ENCODE measurements at places on chromosomes 2 and 18.

- DNase-seq = peak; percentile 83
Observed at GRCh38 chr2:74515981-74516633, 1.9 kb downstream of the TLX2 start.

DNA sequence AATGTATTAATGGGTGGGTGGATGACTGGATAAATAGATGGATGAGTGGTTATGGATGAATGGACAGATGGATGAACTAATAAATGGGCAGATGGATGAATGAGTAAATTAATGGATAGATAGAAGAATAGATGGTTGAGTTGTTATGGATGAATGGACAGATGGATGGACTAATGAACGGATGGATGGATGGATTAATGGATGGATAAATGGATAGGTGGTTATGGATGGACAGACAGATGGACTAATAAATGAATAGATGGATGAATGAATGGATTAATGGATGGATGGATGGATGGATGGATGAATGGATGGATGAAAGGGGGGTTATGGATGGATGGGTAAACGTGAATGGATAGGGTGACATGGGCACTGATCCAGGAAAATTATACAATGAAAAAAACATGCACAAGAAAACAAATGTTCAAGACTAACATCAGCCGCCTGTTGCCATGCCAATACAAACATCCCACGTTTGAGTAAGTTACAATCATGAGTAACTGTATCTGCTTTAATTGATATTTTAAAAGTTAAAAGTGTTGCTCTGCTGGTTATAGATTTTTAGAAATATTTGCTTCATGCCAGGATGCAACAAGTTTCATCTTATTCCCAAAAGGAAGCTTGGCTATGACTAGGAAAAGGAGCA, 20.8 kb downstream of the PXDN start:
- no peak for DNase-seq

GRCh38 chr2:3563521-3563976, 5.4 kb upstream of the RNASEH1 start:
- DNase-seq = no peak

DNA sequence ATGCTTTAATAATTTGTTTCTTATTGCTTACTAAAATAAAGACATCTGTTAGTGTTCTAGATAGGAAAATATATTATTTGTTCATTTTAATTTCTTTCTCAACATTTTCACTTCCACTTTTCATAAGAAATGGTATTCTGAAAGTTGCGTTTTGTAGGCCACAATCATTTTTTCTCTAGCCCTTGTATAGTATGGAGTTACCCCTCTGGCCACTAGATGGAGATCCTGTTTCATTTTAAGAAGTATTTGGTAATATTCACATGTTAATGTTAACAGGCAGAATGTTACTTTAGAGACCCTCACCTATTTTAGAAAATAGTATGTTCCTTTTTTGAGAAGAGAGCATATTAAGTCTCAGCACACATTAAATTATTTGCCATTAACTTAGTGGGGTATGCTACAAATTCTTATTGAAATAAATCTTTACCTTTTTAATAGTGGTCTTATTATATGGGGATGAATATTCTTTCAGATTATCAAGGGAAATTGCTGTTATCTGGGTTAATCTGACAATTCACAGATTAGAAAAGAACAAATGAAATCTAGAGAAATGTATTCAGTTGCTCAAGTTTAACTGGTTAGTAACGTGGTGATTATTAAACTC, 73.9 kb upstream of the TTC27 start:
- peak; percentile 36 for DNase-seq

- no peak for DNase-seq
Observed at GRCh38 chr18:37624318-37624717, 58.7 kb upstream of the CELF4 start.

DNA sequence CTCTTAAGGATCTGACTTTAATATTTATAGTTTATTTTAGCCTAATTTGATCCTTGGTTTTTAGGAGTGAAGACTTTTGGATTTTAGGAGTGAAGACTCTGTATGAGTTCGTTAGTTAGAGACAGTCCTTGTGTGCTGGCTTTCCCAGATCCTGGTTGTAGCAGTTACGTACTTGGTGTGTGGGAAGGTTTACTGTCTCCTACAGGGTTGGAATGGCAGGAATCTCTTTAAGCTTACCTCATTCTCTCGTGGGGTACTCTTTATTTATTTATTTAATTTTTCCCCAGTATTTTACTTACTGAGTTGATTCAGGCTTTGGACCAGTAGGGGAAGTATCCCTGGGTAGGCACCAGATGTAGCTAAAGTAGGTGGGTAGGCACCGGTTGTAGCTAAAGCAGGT, 1.8 kb upstream of the CXCR2 start:
- DNase-seq = no peak

DNA sequence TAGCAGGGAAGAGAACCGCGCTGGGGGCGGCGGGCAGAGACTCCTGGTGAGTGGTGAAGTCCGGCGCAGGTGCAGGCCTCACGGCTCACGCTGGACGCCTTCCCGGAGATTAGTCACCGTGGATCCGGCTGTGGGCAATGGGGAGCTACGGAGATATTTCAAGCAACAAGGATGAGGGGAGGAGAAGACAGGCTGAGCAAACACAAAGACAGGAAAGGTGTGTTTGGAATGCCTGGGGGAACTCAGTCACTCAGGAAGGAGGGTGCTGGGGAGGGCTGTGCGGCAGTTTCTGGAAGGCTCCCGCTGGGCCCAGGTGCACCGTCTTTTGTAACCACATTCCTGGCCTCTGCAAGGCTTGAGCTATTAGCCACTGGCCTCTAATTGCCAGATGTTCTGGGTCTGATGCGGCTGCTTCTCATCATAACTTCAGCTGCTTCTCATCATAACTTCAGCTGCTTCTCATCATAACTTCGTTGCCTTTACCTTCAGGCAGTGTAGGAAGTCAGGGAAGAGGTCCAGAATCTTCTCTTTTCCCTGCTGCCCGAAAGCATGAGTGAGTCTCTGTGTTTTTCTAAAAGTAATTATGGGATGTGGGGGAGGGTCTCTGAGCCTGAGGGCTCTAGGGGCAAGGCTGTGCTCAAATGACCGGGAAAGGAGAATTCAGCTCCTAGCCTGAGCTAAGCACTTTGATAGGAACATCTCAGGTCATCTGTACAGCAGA, 118.9 kb downstream of the PXDN start:
- DNase-seq = no peak

DNA sequence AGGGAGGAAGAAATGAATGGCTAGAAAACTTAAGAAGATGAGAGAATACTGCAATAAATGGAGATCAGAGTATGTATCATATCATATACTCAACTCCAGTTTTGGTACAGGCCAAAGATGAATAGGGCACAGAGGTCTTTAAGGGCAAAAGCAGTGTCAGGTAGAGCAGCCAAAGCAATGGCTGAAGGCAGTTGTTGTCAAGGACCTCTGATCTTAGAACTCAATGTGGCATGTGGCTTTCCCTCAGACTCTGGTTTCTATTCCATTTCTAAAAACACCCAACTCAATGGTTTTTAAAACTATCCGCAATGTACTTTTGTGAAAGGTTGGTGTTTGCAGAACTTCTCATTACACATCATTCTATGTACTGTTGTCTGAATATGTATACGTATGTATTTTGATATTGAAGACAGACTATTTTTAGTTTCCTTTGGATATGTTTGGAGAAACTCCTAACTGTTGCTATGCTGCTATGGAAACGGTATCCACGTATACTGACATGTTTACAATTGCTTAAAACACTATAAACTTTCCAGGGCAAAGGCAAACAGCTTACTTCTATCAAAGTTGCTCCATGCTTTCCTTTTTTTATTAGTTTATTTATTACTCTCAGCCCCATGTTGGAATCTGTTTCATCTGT, 58.1 kb upstream of the PELI1 start:
- no peak for DNase-seq

DNA sequence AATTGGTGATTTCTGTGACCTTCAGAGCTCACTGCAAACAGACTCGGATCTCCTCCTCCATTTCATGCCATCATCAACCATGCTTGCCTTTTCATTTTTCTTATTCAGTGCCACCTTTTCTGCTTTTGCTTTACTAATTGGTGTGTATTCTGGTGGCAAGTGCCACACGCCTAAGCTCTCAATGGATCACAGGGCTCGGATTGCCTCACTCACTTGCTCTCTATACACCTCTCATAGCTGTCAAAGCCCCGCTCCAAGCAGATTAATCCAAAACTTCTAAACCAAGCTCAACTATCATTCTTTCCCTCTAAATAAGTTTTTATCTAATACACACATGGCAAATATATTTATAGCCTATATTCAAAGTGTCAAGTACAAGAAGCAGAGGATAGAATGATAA, 86.4 kb downstream of the PLEKHM3 start:
- no peak for DNase-seq

DNA sequence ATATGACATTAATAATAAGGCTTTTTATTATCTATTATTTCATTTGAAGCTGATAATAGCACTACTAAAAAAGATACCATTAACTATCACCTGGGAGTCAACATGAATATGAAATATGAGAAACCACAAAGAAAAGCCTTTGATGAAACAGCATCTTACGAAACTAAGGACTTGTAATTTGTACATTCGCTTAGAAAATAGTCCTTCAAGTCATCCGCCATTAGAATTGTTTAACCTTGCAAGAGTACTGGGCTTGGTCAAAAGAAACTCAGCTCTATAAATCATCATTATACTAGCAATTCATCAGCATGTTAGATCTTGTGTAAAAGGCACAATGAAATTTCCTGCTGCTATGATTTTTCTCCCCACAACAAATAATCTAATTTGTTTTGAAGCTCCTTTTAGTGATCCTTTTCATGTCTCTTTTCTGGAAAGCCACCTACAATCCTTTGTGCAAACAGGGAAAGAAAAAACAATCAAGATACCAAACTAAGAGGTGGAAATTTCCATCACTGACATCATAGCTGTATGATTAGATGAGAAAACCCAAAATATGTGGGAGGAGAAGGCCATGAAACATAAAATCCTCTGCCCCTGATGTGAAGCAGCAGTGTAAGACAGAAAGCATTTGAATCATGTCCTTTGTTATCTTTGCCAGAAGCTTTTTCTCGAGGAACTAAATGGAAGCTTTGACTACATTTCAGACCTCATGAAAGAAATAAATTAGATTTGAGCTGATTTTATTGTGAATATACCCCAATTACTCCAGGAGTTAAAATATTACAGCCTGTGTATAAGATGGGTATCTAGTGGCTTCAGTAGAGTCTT, 31.2 kb downstream of the SCN9A start:
- DNase-seq = no peak

- DNase-seq = peak; percentile 46
Observed at GRCh38 chr18:3998698-3999333, 456.3 kb downstream of the DLGAP1 start.

- no peak for DNase-seq
Observed at GRCh38 chr2:238704471-238705225, 143.2 kb upstream of the TWIST2 start.

DNA sequence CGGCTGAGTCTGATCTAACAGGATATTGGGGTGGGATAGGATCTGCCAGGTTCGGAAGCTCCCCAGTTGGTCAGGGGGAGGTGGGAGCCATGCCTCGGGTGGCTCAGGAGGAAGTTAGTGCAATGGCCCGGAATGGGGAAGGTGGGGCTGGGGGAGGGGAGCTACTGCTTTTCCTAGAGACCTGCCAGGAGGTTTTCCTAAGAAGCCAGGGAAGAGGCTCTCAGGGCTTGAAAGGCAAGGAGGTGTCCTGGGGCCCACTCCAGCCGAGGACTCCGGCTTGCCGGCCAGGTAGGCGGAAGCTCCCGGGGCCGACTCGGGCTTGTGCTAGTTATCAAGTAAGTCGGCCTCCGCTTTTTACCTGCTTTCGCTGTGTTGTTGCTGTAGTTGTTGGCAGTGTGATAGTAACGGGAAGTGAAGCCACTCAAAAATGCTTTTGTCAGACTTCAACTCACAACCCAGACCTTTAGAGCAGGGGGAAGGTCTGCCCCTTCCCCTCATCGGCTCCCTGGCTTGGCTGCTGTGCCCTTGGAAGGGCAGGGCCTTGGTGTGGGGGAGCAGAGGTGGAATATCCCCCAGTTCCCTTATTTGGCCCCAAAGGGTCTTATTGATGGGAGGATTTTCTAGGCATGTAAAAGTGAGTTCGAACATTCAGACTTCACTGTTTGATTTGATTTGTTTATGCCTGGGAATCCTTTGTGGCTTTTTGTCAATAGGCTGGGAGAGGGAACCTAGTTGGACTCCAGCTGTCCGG, 5.4 kb downstream of the GDF7 start:
- no peak for DNase-seq

GRCh38 chr18:6886797-6887330, 157.3 kb downstream of the ARHGAP28 start:
- DNase-seq = no peak

DNA sequence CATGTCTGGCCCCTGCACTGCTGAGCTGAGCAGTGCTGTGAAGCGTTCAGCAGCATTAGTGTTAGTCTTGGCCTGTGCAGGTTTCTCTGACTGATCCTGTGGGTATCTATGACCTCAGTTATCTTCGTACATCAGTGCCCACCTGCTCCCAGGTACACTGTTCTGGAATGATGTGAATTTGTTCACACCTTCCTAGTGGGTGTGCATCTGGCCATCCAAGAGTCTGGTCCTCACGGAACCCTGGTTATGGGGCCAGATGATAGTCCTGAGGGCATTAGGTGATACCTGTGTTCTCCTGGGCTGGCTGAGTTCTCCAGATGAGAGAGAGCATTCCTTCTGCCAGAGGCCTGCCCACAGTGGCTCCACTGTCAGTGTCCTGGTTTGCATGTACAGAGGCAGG, 57.2 kb downstream of the INPP4A start:
- DNase-seq = no peak

GRCh38 chr18:2707551-2708168, 52.1 kb downstream of the SMCHD1 start:
- DNase-seq = no peak

- peak; percentile 30 for DNase-seq
Observed at GRCh38 chr2:49901202-49902065, 747.1 kb upstream of the FSHR start.

DNA sequence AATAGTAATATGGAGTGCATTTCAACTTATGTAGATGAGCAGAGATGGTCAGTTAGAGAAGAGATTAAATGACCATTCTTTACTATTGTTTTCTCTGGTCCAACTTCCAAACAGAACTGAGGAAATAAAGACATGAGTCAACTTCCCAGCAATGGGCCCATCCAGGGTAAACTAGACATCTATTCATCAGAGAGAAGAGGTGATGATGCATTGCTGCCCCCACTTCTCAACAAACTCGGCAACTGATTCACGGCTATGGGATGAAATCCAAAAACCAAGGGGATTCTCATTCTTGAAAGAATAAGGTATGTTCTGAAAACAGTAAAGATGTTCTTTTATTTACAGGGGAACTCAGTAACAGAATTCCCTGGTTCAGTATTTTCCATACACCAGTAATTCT, 190.7 kb downstream of the RDH14 start:
- DNase-seq = no peak

- DNase-seq = no peak
Observed at GRCh38 chr2:230706053-230706521, 6.6 kb upstream of the CAB39 start.
